MCF 10A (cell line): ENCODE measurements at places on chromosomes 2 and 18.
A peak's percentile ranks its signal among the peaks of the same experiment; 100 is the strongest.

DNA sequence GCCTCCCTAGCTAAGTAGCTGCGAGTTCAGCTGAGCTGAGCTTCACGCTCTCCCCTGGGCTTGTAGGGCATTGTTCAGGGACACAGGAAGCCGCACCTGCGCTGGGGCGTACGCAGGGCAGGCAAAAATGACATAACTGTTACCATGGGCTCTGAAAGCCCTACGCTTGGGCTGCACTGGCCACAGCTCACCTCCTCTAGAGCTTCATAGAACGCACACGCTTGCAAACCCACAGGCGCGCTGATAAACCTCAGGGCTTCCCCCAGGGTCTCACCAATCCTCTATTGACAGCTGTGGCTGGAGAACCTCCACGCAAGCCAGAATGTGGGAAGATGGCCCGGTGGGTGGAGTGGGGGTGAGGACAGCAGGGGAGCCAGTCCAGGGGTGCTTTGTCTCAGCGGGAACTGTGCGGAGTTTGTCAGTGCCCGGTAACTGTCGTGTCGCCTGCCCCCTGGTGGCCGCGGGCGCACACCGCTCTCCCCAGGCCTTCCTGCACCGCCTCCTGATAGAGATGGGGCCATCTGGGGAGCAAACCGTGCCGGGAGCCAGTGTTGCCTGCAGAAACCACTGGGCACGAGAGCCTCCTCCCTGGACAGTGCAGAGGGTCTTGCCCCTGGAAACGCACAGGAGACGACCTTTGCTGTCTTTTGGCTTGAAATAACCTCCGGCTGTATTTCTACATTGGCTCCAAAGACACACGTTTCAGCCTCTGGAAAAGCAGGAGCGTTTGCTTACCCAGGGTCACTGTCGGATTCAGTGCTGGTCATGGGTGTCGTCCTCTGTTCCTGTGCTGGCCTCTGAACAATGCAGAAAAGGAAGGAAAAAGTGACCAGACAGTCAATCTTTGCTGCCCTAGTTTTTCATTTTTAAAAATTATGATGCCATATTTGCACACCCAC, 17.0 kb upstream of the CIDEA start:
- DNase-seq: peak; percentile 65
- peaks cover 7% of the 10 kb centered on the region for H3K4me1 ChIP-seq
- no peaks in the 10 kb centered on the region for H3K36me3 ChIP-seq
- H3K27me3 ChIP-seq: peaks cover 21% of the 10 kb centered on the region

GRCh38 chr18:42706029-42706608, 409.4 kb downstream of the RIT2 start:
- no peaks in the 10 kb centered on the region for H3K36me3 ChIP-seq
- DNase-seq: no peak
- H3K27me3 ChIP-seq: no peaks in the 10 kb centered on the region

DNA sequence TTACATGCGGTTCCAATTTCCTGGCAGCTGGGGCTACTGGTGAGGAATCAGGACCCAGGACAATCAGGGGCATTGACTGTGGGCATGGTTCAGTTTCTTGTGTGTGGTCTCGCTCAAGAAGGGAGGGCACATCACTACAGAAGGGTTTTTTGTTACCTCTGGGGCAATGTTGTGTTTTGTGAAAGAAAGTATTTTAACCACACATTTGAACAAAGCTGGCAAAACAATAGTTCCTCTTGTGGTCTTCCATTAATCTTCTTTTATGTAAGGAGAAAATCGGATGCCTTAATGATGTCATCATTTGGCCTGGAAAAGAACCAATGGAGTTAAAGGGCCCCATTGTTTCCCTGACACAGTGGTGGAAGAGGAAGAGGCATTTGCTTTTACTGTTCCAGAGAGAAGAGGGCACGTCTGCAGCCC, 197.4 kb downstream of the SH3BP4 start:
- no peaks in the 10 kb centered on the region for H3K36me3 ChIP-seq
- H3K27ac ChIP-seq: no peak overlapping the region

DNA sequence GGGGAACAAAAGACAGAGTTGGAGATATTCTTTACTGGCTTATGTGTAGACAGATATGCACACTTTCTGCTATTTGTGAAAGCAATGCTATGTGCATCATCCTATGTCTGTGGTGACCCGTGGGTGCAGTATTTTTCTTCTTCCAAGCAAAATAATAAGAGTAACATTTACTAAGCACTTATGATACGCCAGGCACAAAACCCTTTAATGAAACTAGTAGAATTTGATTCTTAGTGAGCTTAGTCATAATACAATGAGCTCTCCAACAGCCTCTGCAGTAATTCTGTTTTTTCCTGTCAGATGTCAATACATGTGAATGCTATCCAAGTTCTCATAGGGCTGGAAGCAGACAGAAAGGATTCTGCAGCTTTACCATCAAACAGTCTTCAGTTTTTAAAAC, 130.6 kb downstream of the RAD51AP2 start:
- no peak overlapping the region for H3K27ac ChIP-seq
- no peak for DNase-seq
- H3K27me3 ChIP-seq: no peaks in the 10 kb centered on the region
- no peak overlapping the region for H3K4me3 ChIP-seq
- no peaks in the 10 kb centered on the region for H3K4me1 ChIP-seq
- no peaks in the 10 kb centered on the region for H3K36me3 ChIP-seq

- H3K4me3 ChIP-seq: no peak overlapping the region
- H3K36me3 ChIP-seq: no peaks in the 10 kb centered on the region
- H3K27me3 ChIP-seq: no peaks in the 10 kb centered on the region
- peaks cover 13% of the 10 kb centered on the region for H3K4me1 ChIP-seq
These were observed 75.8 kb downstream of the LNPK start for GRCh38 chr2:175926272-175926671.

GRCh38 chr18:25240420-25240770, 111.6 kb downstream of the ZNF521 start:
- no peaks in the 10 kb centered on the region for H3K4me1 ChIP-seq
- H3K36me3 ChIP-seq: no peaks in the 10 kb centered on the region
- no peak overlapping the region for H3K27ac ChIP-seq
- no peaks in the 10 kb centered on the region for H3K27me3 ChIP-seq
- no peak overlapping the region for H3K4me3 ChIP-seq
- no peak for DNase-seq

- H3K36me3 ChIP-seq: no peaks in the 10 kb centered on the region
- H3K4me1 ChIP-seq: no peaks in the 10 kb centered on the region
- DNase-seq: no peak
- H3K27ac ChIP-seq: no peak overlapping the region
- no peaks in the 10 kb centered on the region for H3K27me3 ChIP-seq
- H3K4me3 ChIP-seq: no peak overlapping the region
These were observed 891.6 kb upstream of the ZEB2 start for GRCh38 chr2:145411493-145411892.

DNA sequence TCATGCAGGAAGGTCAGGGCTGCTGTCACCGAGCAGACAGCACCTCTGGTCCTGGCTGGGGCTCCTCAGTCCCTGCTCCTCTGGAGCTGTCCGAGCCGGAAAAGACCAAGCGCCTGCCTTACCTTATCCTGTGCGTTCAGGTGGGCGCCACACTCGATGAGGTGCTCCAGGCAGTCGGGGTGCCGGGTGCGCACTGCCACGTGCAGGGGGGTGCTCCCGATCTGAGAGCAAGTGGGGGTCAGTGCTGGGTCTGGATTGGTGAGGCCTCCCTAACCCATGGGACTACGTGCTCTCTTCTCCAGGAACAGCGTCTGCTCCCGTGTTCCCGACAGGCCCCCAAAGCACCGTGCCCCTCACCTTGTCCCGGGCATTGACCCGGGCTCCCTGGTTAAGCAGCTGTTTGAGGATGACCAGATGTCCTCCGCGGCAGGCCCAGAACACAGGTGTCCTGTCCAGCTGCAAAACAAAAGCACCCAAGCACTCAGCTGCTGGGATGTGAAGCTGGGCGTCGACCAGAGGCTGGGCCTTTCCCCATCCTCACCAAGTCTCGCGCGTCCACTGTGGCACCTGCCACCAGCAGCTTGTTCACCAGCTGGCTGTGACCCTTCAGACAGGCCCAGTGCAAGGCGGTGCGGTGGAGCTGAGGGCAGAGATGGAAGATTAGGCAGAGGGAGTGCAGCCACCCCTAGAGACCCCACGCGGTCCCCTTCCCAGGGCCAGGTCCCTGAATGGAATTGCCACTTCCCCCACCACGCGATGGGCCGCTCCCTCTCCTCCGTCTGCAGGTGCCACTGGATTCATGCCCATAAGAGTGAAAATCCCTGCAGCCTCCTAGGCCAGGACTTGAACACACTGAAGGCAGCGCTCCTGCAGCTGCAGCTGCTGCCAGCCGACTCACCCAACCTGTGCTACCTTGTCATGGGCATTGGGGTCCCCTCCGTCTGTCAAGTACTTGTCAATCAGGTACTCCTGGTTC, 3.7 kb downstream of the ANKRD23 start:
- DNase-seq: no peak
- H3K27me3 ChIP-seq: no peaks in the 10 kb centered on the region
- H3K36me3 ChIP-seq: peaks cover 16% of the 10 kb centered on the region
- H3K4me3 ChIP-seq: no peak overlapping the region
- no peak overlapping the region for H3K27ac ChIP-seq

DNA sequence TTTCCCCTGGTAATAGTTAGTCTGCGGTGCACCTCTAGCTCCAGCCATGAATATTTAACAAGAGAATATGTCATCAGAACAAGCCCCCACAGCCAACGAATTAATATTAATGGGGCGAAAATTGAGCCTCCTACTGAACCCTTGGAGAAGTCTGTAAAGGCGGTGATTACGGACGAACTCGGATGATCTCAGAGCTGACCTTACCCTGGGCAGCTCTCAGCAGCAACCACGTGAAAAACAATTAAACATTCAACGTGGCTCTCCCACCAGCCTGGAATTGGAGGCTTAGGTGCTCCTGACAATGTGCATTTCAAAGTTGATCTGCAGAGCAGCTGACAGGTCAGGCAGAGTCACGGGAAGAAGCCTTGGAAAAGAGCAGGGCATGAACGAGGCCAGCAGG, 407.6 kb upstream of the MYT1L start:
- no peak for DNase-seq
- H3K4me3 ChIP-seq: no peak overlapping the region
- no peak overlapping the region for H3K27ac ChIP-seq
- H3K27me3 ChIP-seq: no peaks in the 10 kb centered on the region
- H3K36me3 ChIP-seq: no peaks in the 10 kb centered on the region
- H3K4me1 ChIP-seq: peaks cover 11% of the 10 kb centered on the region

GRCh38 chr2:96565111-96565510, 28.6 kb downstream of the ARID5A start:
- H3K27ac ChIP-seq: no peak overlapping the region
- no peak for DNase-seq
- H3K27me3 ChIP-seq: no peaks in the 10 kb centered on the region

GRCh38 chr2:219266886-219267285, 12.3 kb upstream of the DNAJB2 start:
- H3K27ac ChIP-seq: no peak overlapping the region
- peaks cover 7% of the 10 kb centered on the region for H3K4me1 ChIP-seq
- H3K36me3 ChIP-seq: no peaks in the 10 kb centered on the region
- no peaks in the 10 kb centered on the region for H3K27me3 ChIP-seq
- H3K4me3 ChIP-seq: no peak overlapping the region
- no peak for DNase-seq

DNA sequence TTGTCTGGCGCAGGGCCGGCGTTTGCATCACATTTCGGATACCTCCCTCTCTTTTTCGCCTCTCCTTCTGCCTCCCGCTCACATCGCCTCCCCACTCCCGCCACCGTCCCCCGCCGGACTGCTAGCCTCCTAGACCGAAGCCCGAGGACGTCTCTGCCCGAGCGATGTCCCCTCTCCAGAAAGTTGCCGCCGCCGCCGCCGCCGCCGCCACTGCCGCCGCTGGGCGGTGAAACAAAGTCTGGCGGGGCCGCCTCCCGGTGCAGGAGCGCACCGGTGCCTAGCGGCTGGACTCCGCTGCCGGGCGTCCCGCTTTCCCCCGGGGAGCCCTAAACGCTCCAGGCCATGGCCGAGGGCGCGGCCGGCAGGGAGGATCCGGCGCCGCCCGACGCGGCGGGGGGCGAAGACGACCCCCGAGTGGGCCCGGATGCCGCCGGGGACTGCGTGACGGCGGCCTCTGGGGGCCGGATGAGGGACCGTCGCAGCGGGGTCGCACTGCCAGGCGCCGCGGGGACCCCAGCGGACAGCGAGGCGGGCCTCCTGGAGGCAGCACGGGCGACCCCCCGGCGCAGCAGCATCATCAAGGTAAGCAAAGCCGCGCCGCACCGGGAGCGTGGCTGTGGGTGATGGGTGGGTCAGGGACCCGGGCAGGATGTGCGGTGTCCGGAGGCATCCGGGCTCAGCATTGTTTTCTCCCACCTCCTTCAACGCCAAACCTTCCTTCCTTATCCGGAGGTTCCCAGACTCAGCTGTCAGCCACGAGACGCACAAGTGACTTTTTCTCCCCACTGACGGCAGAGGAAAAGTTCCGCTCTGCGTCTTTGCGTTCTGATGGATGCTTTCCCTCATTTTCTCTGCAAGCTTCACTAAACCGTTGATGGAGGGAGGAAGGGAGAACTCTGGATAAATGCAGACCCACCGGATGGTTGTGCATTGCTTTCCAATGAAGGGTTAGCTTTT, 643 bp downstream of the PLCL1 start:
- peaks cover 6% of the 10 kb centered on the region for H3K4me1 ChIP-seq
- no peak overlapping the region for H3K27ac ChIP-seq
- H3K4me3 ChIP-seq: peak overlapping the region; percentile 74
- no peak for DNase-seq
- H3K36me3 ChIP-seq: no peaks in the 10 kb centered on the region

GRCh38 chr2:129610766-129611165, 368.7 kb upstream of the RAB6C start:
- H3K4me1 ChIP-seq: no peaks in the 10 kb centered on the region
- H3K4me3 ChIP-seq: no peak overlapping the region
- no peak for DNase-seq
- peaks cover 6% of the 10 kb centered on the region for H3K36me3 ChIP-seq

DNA sequence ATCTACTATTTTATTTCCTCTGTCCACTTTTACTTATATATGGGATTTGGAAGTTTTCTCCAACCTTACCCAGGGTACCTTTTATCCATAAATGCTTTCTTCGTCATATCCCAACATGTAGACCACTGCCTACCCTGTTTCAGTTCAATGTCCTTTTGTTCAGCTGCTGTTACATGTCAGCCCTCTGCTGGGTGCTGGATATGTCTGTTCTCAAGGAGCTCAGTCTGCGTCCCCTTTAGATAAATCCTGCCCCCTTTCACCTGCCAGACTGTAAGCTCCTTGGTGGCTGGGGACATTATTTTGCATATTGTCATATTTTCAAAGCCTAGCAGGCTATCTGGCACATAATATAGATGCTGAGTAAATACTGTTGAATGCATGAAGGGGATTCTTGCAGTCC, 53.2 kb downstream of the NEMP2 start:
- H3K36me3 ChIP-seq: peaks cover 13% of the 10 kb centered on the region
- peaks cover 3% of the 10 kb centered on the region for H3K4me1 ChIP-seq
- no peak overlapping the region for H3K27ac ChIP-seq

- peaks cover 84% of the 10 kb centered on the region for H3K27me3 ChIP-seq
- no peak overlapping the region for H3K27ac ChIP-seq
- H3K4me3 ChIP-seq: no peak overlapping the region
- H3K4me1 ChIP-seq: peaks cover 7% of the 10 kb centered on the region
- no peak for DNase-seq
These were observed 166.9 kb downstream of the MSH2 start for GRCh38 chr2:47569658-47570475.
